ENCODE measurements at places on chromosomes 2 and 18.

DNA sequence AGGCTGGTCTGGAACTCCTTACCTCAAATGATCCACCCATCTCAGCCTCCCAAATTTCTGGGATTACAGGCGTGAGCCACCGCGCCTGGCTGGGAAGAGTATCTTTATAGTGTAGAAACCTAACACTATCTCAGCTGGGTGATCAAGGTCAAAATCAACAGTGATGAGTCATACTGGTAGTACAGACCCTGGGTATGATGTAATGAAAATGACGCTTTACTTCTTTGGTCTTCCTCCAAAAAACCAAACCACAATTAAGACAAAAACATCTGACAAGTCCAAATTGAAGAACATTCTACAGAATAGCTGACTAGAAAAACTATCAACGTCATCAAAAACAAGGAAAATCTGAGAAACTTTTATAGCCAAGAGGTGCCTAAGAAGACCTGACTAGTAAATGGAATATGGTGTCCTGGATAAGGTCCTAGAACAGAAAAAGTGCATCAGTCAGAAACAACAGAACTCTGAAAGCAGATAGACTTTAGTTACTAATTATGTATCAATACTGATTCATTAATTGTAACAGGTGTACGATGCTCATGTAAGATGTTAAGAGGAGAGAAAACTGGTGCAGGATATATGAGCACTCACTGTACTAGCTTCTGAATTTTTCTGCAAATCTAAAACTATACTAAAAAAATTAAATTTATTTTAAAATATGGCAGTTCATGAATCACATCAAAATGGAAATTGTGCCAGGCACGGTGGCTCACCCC is 25.4 kb downstream of the PDCL3 start:
- DNase-seq = no peak

- no peak for DNase-seq
Measured at GRCh38 chr2:74464406-74464805, 776 bp downstream of the MOGS start.

GRCh38 chr18:31498574-31499524 is 872 bp downstream of the DSG2 start:
- DNase-seq = no peak

DNA sequence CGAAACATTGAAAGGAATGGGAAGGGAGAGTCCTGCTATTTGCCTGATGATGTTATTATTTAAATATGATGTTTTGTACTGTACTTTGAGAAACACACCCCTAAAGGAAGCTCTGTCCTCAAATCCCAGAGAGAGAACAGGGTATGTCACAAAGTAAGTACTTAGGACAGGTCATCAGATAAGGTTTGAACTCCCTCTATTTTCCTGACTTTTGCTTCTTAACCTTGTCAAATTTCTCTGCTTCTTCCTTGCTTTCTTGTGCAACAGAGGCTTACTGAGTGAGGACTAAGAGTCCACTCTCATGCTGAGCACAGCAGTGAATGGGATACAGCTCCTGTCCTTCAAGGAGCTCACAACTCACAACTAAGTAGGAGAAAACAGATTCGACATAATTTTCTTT is 3.7 kb downstream of the DGUOK start:
- DNase-seq = no peak

DNA sequence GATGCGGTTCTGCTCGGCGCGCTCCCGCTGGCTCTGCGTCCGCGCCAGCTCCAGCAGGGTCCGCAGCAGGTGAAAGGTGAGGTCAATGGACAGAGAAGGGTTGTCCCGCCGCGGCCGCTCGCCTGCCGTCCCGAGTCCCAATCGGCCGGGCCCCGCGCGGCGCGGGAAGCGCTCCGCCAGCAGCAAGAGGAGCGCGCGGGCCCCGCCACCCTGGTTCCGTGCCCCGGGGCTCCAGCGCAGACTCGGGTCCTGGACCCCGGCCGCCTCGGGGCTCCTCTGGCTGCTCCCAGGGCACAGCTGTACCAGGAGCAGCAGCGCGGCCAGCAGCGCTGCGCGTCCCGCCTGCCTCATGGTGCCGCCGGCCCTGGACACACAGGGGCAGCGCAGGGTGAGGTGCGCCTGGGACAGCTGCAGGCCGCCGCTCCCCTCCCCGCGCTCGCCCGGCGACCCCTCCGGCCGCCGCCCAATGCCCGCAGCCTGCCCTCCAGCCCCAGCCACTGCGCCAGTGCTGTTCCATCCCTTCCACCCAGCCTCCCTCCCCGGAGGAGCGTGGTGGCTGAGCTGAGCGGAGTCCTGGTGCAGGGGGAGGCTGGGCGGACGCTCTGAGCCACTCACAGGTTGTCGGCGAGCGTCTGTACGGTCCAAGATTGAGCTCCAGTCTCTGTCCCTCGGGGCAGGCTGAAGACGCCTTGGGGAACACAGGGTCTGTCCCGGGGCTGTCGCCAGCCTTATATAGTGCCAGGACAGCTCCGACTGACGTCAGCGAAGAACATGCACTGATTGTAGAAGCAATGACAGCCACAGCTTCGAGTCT is 493 bp downstream of the UCN start:
- DNase-seq = no peak

GRCh38 chr2:48551548-48551947 is 21.6 kb downstream of the STON1 start:
- DNase-seq = no peak

DNA sequence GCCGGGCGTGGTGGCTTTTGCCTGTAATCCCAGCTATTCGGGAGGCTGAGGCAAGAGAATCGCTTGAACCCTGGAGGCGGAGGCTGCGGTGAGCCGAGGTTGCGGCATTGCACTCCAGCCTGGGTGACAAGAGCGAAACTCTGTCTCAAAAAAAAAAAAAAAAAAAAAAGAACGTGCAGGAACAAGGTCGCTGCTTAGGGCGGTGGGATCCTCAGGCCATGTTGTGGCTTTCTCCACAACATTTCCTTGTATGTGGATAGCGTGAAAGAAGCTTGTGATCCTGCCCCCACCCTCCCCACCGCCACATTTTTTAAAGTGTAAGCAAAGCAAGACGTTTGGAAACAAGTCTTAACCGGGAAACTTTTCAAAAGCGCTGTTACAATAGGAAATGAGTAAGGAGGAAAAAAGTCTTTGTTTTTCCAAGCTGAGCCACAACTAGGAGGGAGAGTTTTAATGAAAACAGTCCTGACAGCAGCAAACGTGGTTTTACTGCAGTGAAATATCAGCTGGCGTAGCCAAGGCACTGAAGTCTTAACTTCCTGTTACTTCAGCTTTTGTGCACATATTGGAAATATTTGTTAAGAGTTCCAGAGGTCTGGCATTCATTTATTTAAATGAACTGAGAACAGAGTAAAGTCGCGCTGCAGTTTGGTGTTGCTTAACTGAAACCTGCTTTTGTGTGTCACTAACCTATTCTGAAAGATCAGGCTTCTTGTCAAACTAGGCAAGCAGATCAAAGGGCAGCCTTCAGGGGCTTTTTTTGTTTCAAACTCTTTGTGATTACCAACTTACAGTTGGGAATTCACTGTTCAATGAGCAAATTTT is 3.8 kb downstream of the TGIF1 start:
- peak; percentile 7 for DNase-seq

DNA sequence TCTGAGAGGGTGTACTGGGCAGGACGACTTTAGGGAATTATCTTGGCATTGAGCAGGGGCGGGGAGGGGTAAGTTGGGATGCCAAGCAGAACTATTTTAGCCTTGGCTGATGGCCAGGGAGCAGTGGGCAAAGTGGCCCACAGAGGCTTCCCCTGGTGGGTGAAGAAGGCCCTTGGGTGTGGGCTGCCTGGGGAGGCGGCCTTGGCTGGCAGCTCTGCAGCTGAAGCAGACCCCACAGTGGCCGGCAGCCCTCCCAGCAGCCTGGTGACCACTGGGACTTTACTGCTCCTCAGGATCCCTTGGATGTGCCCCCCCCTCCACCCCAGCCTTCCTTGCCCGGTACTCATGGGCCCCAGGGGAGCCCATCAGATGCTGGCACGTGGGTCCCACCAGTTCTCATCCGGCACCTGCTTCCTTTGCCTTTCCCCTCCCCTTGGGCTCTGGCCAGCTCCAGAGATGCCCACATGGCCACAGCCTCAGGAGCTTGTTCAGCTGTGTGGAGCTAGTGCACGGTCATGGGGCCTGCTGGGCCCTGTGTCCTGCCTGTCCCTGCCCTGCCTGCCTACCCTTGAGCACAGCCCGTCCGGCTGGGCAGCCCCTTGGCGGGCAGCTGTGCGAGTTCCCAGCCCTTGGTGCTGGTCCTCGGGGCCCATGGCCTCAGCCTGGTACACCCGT is 122.1 kb upstream of the HS6ST1 start:
- DNase-seq = no peak

GRCh38 chr2:238731961-238732360 is 115.9 kb upstream of the TWIST2 start:
- DNase-seq = no peak

- no peak for DNase-seq
Measured at GRCh38 chr2:241855245-241855887, 3.3 kb downstream of the PDCD1 start.

GRCh38 chr2:21468624-21469023 is 344.9 kb downstream of the TDRD15 start:
- DNase-seq = no peak

DNA sequence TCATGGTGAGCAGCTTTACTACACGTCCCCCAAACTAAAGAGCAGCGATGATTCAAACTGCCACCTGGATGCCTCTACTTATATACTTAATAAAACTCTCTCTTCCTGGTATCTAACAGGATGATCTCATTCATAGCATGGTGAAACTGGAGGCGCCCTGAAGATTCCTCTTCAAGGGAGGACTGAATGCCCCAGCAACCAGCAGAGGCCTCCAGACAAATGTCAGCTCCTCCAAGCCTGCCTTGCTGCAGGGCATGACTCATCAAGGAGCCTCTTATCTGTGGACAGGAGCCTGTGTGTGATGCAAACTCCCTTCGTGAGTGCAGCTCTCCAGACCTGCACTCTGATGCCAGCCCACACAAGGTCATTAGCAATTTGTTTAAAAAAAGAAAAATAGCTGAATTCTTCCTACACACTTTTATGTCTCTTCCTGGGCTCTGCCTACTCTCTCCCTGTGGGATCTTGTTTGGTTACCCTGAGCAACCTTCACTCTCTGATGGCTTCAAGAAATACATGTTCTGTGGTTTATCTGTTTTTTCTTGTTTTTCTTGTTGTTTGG is 30.2 kb downstream of the LONRF2 start:
- no peak for DNase-seq

DNA sequence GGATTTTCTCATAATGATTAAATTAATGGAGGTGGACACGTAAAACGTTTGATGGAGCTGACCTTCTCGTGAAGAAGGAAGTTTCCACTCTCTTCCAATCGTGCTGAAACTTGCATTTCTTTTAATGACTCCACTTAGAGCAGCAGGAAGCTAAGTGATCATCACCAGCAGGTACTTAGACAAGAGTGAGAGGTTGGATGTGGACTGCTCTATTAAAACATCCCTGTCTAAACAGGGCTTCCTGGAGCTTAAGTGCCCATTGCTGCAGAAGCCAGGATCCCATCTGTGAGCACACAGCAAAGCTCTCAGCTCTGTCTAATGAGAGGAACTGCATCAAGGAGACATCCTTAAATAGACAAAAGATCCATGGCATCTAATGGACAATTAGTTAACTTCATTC is 1539.5 kb upstream of the CELF4 start:
- peak; percentile 85 for DNase-seq

GRCh38 chr2:120538691-120539423 is 192.9 kb downstream of the INHBB start:
- peak; percentile 74 for DNase-seq

DNA sequence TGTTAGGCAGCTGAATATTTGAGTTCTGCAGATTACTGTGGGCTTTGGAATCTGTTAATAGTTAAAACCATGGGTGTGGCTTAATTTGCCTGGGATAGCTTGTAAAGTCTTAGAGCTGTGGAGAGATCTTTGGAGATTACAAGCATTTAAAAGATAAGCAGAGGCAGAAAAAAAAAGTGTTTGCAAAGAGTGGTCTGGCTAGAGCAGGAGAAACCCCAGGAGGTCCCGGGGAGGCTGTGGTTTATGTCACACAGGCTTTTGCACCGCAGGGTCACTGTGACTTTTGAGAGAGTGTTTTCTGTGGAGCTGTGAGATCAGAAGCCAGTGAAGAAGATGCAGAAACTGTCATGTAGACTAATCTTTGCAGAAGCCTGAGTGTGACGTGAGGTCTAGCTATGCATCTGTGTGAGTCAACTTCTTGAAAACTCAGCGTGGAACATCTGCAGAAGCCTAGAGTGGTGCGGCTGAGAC is 49.0 kb downstream of the SETBP1 start:
- no peak for DNase-seq

DNA sequence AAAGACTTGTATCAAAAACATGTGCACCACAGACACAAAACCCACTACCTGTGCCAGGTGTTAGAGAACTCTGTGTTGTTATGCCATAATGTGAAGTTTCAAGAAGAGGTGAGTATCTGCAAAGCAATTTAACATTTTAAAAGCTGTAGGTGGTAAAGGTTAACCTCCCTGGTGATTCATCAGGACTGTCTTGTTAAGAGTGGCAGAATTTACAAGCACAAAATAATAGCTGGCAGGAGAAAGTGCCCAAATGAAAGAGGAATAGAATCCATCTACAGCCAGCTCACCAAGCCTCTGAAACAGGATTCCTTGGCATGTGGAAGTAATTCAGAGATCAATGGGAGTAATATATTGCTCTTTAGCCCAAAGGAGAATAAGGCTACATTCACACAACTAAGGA is 230.7 kb downstream of the AFF3 start:
- DNase-seq = no peak

GRCh38 chr18:78977637-78978348 is 1.8 kb upstream of the SALL3 start:
- no peak for DNase-seq

- DNase-seq = no peak
Measured at GRCh38 chr2:27214941-27215340, 2.2 kb upstream of the CAD start.

DNA sequence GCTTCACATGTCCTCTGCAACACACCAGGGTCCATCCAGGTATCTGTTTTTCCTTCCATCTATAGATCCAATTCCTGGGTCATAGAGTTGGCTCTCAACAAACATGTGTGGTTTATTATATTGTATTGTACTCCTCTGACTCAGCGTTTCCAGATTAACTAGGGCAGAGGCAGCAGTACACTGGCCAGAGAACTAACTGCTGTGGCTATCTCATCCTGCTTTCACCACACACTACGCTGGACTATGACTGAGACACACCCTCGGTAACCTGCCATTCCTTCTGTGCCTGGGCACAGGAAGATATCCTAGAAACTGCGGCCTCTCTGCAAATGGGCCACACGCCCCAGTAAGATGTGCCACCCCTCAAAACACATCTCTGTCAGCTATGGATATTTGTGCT is 159.8 kb upstream of the STK17B start:
- no peak for DNase-seq

GRCh38 chr2:68916226-68916625 is 36.5 kb downstream of the GKN2 start:
- DNase-seq = no peak

GRCh38 chr2:72894514-72894913 is 7.3 kb downstream of the SPR start:
- no peak for DNase-seq

- no peak for DNase-seq
Measured at GRCh38 chr18:76619261-76619620, 124.2 kb upstream of the ZNF516 start.
